Activated CD8-positive, alpha-beta memory T cell treated with anti-CD3 and anti-CD28 coated beads for 1 hour (primary cell): ENCODE measurements at places on chromosomes 7 and 10.

DNA sequence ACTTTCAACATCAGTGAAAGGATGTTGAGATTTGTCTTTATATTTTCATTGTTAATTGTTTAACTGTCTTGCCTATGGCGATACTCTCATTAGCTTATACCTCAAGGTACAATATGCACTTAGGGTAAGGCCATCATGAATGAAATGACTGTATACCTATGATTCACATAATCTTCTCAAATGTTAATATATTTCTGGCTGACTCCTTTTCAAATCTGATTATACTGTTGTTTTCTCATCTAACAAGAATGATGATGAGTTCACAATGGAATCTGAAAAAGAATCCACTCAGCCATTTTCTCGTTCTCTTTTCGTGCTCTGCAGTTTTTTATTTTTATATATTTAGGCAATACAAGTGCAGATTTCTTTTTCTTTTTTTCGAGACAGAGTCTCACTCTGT is 159.1 kb downstream of the ARHGAP12 start:
- no peak for DNase-seq

DNA sequence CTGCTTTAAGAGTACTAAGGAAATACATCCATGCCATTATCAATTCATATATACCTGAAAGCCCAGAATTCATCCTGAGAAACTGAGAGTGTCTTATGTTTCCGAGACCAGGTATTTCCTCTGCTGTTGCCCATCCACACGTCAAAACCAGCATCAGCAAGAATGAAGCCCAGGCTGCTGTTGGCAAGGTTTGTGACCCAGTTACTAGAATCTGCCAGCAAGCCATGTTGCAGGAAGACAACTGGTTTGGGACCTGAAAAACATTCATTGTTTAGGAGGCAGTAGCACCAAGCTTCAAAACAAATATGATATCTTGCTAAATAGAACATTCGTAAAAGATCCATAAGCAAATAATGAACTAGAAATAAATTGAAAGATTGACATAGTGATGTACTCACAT is 21.0 kb upstream of the CH25H start:
- DNase-seq: no peak

GRCh38 chr10:86592413-86592812 is 61.9 kb upstream of the OPN4 start:
- DNase-seq: no peak

GRCh38 chr10:91741356-91741755 is 56.9 kb upstream of the TNKS2 start:
- no peak for DNase-seq
